ENCODE measurements at places on chromosomes 1 and 21.

DNA sequence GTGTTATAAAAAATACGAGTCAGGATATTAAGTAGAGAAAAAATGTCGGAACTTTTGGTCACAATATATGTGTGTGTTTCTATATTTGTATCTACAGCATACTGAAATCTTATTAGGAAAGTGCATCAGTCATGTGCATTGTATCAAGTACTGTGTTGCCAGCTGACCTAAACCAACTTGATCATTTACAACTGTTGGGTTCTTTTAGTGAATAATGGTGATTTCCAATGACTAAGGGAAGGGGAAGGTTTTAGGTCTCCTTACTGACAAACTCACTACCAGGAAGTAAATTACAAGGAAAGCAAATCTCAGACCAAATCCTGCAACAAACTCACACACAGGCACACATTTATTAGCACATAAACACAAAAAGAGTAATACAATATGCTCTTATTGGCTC, 142.7 kb downstream of the TSEN15 start:
- no peak for DNase-seq

GRCh38 chr1:22625262-22625925, 11.0 kb upstream of the C1QA start:
- peak; percentile 76 for DNase-seq

GRCh38 chr1:1014799-1015681, 1.7 kb downstream of the ISG15 start:
- peak; percentile 61 for DNase-seq

DNA sequence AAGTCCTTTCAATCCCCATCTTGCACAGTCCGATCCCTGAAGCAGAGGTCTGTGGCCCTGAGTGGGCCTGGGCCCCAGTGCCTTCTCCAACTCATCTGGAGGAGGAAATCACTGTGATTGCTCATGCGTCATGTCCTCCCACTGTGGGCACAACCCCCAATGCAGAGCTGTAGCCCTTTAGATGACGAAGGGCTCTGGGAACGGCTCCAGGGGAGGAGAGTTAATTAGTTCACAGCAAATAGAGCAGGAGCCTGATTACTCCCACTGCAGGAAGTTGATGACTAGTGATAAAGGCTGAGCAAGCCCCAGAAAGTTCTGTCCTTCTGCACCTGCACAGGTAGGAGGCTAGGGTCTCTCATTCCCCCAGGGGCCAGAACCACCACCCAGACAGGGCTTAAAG, 111.5 kb downstream of the CCDC185 start:
- DNase-seq: no peak

DNA sequence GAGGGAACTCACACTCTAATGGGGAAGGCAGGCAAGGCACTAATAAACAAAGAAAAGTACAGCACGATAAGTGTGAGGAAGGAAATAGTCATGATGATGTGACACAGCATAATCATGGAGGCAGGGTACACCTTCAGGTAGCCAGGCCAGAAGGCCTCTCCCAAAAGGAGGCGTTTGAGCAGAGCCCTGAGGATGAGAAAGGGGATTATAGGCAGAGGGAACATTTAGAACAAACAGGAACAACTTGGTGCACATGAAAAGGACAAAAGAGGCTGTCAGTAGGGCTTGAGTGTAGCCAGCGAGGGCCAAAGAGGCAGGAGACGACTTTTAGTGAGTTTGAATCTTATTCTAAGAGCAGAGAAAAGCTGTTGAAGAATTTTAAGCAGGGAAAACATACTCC, 33.4 kb upstream of the CRNN start:
- no peak for DNase-seq

DNA sequence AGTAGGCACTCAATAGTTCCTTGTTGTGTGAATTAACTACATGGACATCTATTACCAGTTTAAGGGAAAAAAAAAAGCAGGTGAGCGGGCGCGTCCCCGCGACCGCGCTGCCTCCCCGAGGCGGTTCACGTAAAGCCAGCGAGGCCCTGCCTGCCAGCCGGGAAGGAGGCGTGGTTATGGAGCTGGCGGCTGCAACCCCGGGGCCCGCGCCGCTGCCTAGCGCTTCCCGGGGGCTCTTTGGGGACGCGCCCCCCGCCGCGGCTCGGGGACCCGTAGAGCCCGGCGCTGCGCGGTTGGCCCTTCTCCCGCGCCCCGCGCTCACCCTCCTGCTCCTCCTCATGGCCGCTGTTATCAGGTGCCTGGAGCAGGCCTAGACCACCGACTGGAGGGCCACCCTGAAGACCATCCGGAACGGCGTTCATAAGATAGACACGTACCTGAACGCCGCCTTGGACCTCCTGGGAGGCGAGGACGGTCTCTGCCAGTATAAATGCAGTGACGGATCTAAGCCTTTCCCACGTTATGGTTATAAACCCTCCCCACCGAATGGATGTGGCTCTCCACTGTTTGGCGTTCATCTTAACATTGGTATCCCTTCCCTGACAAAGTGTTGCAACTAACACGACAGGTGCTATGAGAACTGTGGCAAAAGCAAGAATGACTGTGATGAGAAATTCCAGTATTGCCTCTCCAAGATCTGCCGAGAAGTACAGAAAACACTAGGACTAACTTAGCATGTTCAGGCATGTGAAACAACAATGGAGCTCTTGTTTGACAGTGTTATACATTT, 2.6 kb upstream of the CC2D1B start:
- peak; percentile 88 for DNase-seq

Data from neural progenitor cell (in vitro differentiated cells).